Ammon's horn (tissue), 1 donor: ENCODE measurements at places on chromosomes 7 and 10.

GRCh38 chr10:62745581-62745980 lies 58.9 kb upstream of the ADO start:
- no peak for DNase-seq

- no peak for DNase-seq
Observed at GRCh38 chr7:1081336-1081735, 6.6 kb upstream of the GPER1 start.

GRCh38 chr10:82210331-82210730 lies 335.3 kb downstream of the NRG3 start:
- peak; percentile 45 for DNase-seq

GRCh38 chr7:46352004-46352954 lies 431.2 kb upstream of the IGFBP3 start:
- DNase-seq: peak; percentile 40

GRCh38 chr10:112532956-112533355 lies 85.9 kb downstream of the VTI1A start:
- no peak for DNase-seq

- DNase-seq: no peak
Observed at GRCh38 chr7:148173369-148173768, 417.2 kb upstream of the C7orf33 start.
